Activated CD4-positive, alpha-beta T cell treated with anti-CD3 and anti-CD28 coated beads for 1 hour (primary cell): ENCODE measurements at places on chromosomes 5 and 9.

DNA sequence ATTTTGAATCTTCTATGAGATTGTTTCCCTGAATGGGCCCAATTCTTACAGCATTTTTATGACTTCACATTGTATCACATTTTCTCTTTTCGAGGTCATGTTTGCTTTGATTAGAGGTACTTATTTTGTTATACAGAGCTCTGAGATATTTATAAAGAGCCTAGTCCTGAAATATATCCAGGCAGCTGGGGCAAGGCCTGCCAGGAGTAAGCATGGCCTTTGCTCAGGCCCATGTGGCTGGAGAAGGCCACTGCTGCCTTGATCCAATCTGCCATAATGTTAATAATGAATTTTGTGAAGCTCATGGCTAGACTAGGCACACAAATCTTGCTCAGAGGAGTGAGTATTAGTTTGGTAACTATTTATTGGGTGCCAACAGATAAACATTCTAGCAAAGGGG lies 96.0 kb downstream of the TARS1 start:
- DNase-seq = no peak

- DNase-seq = peak; percentile 2
Observed at GRCh38 chr5:179268966-179269693, 76.1 kb downstream of the ADAMTS2 start.

- no peak for DNase-seq
Observed at GRCh38 chr5:96584712-96585111, 77.5 kb upstream of the CAST start.

- DNase-seq = no peak
Observed at GRCh38 chr9:72884508-72884907, 68.3 kb downstream of the ALDH1A1 start.

DNA sequence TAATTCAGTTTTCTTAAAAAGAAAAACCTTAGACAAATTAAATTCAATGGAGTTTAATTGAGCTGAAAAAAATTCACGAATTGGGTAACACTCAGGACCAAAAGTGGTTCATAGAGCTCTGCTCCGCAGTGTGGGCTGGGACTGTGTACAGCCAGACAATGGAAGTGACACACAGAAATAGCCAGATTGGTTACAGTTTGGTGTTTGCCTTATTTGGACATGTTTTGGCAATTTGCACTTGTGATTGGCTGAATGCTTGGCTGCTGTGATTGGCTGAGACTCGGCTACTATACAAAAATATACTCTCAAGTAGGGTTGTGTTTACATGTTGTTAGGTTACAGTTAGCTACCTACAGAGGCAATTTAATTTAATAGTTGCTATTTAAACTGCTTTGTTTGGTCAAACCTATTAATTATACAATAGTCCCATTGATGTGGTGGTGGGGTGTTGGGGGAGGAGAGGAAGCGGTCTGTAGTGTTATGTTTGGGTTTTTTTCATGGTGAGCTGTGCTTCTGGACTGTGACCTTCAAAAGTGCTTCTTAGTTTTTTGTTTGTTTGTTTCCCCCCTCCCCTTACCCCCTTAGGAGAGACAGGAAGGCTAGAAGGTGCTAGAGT lies 95.2 kb downstream of the CNTLN start:
- DNase-seq = no peak

DNA sequence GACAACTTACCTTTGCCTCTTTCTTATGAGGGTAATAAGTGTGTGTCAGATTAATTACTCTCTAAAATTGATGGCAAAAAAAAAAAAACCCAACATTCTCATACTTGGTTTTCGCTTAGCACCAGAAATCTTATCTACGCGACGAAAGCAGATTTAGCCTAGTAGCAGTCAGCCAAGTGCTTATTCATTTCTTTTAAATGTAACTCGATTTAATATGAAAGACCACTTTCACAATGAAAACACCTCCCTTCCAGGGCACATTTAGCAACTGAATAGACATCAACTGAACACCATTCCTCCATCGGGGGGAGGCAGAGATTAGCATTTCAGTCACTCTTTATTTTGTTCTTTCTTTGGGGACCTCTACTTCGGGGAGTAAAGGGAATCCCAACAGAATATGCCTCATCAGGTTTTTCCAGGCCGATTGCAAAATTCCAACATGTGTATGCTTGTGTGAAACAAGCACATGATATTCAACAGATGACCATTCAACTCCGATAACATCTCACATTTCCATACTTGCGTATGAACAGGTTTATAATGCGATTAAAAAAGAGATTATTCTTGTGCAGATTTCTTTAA lies 124.1 kb upstream of the RETREG1 start:
- no peak for DNase-seq

DNA sequence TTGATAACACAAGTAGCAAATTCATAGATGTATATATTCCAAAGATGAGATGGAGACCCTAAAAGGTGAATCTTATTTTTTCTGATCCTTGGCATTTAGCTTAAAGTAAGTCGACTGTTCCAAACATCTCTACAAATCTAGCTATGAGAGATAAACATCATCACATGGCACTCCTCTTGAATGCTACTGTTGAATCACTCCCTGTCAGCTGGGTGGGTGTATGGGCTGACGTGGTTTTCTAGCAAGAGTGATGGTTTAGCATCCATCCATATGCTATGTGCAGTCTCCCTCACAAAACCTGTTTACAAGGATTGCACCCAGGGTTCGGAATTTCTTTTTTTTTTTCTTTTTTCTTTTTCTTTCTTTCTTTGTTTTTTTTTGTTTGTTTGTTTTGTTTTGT lies 13.8 kb downstream of the ACO1 start:
- DNase-seq = no peak

DNA sequence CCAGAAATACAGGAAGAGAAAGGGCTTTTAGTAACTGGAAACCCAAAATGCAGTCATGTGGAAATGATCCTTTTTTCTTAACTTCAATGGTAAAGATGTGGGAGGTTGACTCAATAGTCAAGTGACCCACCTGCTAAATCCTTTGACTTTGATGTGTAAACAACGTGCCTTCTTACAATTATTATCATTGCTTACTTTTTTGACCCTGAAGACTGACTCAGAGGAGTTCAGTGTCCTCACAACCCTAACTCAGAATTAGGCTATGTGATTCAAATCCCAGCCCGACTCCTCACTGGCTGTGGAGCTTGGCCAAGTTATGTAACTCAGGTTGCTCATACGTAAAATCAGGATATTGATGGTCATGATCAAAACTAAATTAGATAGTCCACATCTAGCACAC lies 27.9 kb downstream of the ANXA1 start:
- DNase-seq = no peak

- DNase-seq = no peak
Observed at GRCh38 chr5:143338658-143339366, 64.7 kb downstream of the NR3C1 start.

DNA sequence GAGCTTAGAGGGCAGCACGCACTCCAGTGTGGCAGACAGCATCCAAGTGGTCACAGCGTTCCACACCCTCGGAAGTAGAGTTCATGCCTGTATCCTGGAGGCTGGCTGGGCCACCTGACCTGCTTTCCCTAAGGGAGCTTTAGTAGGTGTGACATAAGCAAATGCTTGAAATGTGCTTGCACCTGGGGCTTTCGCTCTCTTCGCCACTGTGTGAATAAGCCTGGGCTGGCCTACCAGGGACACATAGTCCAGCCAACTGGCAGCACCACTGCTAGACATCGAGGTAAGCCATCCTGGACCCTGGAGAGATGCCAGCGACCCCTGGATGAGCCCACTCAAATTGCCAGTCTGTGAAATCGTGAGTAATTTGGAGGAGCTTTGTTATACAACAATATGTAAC lies 24.9 kb upstream of the IRX4 start:
- DNase-seq = no peak

GRCh38 chr9:70106571-70106970 lies 62.9 kb downstream of the MAMDC2 start:
- no peak for DNase-seq

- no peak for DNase-seq
Observed at GRCh38 chr9:111730937-111731567, 63.7 kb downstream of the SHOC1 start.

DNA sequence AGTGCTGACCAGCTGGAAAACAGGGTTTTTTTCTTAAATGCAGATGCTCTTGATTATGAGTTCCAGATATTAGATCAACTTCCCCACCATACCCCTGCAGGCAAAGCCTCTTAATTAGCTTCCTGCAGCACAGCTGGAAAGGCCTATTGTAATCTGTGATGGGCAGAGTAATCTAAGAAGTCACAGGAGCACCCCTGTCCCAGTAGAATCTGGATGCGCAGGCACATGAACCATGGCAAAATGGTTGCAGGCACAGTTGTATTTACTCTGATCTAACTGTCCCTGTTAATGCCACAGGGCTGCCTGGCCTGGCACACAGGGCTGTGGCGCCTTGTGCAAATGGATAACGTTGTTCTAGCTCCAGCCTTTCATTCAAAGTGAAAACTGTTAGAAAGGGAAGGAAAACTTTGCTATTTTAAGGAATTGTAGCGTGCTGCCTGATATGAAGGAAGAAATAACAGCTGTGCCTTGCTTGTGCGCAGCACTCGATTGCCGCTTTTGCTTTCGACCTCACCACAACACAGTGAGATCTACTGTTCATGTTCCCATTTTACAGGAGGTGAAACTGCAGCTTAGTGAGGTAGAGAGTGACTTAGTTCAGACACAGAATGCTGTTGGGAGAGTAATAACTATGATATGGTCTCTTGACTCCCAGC lies 2.3 kb downstream of the TGFBI start:
- no peak for DNase-seq

DNA sequence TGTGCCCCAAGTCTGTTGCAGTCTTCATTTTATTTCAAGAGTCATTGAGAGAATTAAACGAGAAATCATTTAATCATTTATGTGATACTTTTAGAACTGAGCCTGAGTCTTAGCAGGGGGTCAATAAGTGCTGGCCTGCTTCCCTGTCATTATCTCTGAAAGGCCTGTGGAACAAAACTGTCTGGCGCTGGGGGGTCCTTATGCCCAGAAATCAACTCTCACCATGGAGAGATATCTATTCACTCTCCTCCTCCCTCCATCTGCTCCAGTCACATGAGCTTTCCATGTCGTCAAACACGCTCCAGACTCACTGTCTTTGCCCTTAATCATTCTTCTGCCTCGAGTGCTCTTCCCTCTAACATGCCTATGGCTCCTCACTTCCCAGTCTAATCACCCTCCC lies 136.8 kb downstream of the ESM1 start:
- DNase-seq = no peak

- DNase-seq = no peak
Observed at GRCh38 chr9:121725008-121725775, 73.8 kb downstream of the DAB2IP start.

DNA sequence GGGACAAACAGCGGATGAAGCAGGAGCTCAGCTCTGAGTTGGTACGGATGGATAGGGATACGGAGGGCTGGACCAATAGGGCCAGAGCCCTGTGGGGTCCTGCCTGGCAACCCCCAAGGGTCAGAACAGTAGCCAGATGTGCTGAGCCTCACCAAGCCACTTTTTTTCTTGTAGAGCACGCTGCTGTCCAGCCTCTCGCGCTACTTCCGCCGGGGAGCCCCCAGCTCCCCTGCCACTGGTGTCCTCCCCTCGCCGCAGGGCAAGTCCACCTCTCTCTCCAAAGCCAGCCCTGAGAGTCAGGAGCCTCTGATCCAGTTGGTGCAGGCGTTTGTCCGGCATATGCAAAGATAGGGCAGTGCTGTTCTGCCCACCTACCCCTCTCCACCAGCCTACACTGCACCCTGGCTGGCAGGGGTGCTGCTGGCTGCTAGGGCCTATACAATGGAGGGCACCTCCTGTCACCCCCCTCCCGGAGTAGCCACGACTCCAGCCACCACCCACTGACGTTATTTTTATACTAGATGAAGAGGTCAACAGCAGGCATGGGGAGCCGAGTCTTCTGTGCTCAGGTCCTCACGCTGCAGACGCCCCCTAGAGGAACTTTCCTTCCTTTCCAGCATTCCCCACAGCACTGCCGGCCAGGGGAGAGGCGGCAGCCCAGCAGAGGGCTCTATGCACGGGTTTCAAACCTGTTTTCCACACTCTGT lies 21.6 kb downstream of the SH3GLB2 start:
- no peak for DNase-seq

- DNase-seq = no peak
Observed at GRCh38 chr9:5449521-5450358, 602 bp upstream of the CD274 start.

DNA sequence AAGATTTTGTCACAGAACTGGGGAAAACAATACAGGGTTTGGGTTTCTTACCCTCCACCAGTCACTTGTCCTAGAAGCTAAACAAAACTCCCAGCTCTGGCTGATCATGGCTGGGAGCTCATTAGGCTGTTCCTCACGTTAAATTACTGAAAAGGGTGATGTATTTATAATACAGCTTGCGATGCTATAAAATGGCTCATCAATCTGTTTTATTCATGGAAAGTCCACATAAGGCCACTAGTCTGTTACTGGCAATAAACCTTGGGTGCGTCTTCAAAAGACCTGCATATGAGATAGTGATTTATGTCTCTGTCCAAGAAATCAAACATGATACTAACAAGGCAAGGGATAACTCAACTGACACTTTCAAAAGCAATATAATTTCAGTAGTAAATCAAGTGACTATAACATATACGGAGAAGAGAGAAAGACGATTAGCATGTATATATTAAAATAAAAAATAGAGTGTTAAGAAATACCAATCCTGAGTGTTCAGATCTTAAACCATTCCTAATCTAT lies 219.0 kb downstream of the BNC2 start:
- DNase-seq = no peak

DNA sequence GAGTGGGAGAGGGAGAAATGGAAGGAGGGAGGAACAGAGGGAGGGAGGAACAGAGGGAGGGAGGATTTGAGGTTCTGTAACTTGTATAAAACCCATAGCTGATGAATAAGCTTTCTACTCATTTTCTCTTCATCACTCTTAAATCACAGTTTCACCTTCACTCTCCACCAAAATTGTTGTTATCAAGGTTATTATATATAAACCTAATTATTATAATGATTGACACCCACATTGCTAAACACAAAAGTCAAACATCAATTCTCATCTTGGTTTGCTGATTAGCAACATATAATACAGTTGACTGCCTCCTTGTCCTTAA lies 229.0 kb upstream of the PAPPA start:
- DNase-seq = no peak

- DNase-seq = no peak
Observed at GRCh38 chr9:128554155-128554862, 1.9 kb downstream of the SPTAN1 start.

DNA sequence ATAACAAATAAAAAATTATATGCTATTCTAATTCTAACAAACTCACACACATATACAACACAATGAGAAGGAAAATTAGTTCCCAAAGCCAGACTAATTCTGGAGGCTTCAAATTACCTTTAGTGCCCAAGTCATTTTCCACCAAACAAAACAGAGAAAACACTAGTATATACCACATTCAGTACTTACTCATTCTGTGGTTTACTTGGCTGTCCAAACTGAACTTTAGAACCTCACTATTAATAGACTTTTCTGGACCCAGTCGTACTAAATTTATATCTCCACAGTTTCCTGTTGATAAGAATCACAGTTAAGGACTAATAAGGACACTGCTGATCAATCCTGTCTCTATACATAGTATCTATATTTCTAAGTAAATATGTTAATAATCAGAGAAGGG lies 66.4 kb downstream of the SETX start:
- DNase-seq = no peak
